Stimulated activated CD4-positive, alpha-beta T cell treated with anti-CD3 and anti-CD28 coated beads, Interleukin-15, amount 100 ng/mL, for 1 hour (primary cell): ENCODE measurements at places on chromosomes 11 and 22.

- no peak for DNase-seq
Observed at GRCh38 chr22:47206666-47207218, 444.3 kb downstream of the TBC1D22A start.

DNA sequence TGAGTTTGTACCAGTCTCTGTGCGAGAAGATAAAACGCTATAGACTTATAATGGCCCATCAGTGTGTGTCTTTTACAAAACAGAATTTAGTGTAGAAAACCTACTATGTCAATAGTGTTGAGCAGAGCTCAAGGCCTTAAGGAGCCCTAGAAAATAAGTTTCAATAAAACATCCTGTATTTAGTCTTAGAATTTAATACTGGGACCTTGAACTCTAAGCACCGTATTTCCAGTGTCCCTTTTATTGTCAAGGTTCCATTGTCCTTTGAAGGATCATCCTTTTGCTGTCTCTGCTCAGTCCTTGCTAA, 16.6 kb downstream of the CDC45 start:
- no peak for DNase-seq

- no peak for DNase-seq
Observed at GRCh38 chr22:29342577-29343312, 27.2 kb upstream of the RASL10A start.

DNA sequence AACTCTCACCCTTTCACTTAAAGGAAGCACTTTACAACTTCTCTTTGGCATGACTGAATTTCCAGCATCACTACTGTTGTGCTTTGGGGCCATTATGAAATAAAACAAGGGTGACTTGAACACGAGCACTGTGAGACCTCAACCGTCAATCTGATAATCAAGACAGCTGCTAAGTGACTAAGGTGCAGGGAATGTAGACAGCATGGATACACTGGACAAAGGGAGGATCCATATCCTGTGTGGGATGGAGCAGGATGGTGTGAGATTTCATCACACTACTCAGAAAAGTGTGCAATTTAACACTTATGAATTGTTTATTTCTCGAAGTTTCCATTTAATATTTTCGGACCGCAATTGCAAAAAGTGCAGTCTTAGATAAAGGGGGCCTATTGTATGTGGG, 16.1 kb upstream of the EXPH5 start:
- DNase-seq = no peak

GRCh38 chr11:95035316-95035715, 10.3 kb downstream of the KDM4E start:
- no peak for DNase-seq

- DNase-seq = no peak
Observed at GRCh38 chr11:133898770-133899115, 53.4 kb upstream of the SPATA19 start.

DNA sequence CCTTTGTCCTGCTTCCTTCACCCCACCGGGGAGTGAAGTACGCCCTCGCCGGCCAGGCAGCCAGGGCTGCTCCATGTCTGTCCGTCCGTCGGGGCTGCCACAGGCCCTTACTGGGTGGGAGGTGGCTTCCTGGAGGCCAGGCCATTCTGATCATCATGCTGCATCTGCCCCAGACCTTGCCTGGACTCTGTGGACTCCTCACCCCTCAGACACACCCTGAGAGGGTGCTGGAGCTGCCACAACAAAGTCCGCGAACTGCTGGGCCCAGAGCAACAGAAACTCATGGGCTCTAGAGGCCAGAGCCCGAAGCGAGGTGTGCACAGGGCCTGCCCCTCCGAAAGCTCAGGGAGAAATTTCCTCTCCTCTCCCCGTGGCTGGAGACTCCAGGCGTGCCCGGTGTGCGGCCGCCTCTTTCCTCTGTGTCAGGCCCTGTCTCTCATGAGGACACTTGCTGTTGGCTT, 124.2 kb downstream of the KCNQ1OT1 start:
- no peak for DNase-seq

DNA sequence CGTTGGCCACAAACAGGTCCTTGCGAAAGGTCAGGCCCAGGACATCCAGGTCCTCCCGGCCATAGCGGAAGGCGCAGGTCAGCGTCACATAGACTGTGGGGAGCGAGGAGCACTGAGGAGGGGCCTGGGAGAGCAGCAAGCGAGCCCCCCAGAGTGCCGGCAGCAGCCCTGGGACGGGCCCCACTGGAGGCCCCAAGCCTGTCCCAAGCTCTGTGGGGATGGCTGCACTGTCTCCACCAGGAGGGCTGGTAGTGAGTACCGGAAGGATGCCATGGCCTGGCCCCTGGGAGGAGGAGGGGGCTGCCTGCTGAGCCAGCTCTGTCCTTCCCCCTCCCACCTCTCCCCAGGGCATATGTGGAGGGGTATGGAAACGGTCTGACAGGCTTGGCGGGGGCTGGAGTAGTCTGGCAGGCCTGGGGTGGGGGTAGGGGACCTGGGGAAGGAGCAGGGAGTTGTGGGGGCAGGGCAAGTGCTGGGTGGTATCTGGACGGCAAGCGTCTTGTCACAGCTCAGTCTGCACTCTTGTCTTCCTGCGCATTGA, 42.9 kb downstream of the TPBGL start:
- DNase-seq = no peak

GRCh38 chr11:109350091-109350490, 71.9 kb upstream of the C11orf87 start:
- no peak for DNase-seq

DNA sequence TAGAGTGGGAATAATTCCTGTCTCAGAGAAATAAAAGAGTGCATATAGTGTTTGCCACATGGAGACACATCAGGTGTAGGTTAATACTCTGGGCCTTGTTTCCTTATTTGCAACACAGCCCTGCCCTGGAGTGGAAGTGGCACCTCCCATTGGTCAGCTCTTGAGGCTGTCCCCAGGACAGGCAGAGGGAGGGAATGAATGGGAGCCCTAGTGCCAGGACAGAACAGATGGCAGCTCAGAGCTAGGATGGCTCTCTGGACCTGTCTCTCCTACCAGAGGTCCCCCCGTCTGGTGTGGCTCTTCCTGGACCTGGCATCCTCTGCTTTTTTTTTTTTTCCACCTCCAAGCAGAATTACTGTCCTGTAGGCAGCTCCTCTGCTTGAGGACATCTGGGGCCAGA, 35.6 kb downstream of the LIMK2 start:
- DNase-seq = no peak

DNA sequence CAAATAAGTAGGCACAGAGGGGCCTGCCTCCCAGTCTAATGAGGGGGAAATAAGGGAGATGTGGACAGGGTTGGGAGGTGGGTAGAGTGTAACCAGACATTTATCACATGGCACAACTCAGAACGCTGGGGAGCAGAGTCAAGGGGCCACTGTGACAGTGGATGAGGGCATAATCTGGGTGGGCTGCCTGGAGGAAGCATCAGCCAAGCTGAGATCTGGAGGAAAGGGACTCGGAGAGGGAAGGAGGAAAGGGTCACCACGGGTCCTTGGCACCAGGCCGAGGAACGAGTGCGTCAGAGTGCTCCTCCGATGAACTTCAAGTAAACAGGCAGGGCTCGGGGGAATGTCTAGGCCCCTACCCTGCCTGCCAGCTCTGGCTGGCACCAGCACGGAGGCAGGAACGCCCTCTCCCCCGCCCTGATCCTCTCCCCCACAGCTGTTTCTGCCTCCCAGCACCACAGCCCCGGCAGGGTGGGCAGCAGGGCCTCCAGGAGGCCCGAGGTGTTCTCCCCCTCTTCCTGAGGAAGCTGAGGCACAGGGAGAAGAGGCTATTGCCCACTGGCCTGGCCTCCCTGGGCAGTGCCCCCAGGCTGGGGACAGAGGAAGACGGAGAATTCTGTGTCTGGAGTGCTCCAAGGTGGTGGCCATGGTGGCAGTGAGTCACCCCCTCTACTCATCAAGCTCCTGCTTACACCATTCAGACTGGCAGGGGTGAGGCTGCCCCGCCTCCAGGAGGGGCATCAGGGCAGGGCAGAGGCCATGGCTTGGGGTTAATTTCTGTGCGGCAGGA, 4.2 kb downstream of the ALDH3B1 start:
- no peak for DNase-seq

GRCh38 chr11:25790396-25790795, 541.5 kb upstream of the ANO3 start:
- no peak for DNase-seq

GRCh38 chr11:57662893-57663292, 5.0 kb upstream of the ZDHHC5 start:
- no peak for DNase-seq

DNA sequence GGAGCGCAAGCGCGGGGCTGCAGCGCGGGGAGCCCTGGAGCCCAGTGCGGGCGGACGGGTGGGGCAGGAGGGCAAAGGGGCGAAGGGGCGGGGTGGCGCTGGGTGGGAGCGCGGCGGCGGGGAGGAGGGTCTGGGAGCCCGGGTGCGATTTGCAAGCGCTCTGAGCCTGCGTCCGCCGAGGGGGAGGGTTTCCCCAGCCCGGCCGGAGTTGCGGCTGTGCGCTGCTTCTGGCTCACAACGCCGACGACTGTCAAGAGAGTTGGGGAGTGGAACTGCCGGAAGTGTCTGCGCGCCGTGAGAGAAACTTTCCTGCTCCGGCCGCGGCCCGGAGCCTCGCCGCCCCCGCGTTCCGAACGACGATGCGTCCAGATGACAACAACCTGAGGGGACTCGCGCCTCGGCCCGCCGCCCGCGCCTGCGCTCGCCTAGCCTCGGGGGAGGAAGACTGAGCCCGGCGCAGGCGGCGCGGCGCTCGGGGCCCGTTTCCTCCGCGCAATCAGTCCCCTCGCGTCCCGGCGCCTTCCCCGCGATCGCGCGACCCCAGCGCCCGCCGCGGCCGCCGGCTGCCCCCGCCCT, at the start of gene ARHGAP42:
TSS of gene ARHGAP42 (plus strand) at position 235 of the 576 bp plus-strand sequence. CDS start 391 bp downstream, outside the sequence.
- no peak for DNase-seq

DNA sequence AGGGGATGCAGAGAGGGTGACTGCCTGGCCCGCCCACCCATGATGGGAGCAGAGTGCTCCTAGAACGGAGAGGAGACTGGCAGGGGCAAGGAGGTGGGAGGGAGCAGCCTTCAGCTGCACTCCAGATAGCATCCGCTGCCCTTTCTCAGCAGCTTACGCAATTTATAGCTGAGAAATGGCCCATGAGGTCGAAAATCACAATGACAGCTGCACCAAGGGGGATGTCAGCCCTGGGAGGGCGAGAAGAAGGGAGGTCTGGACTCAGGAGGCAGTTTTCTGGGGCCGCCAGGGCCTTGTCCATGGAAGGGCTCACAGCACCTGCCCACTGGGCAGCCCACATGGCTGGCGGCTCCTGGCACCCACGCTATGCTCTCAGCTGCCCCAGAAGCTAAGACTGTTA, 17.6 kb upstream of the MOB2 start:
- DNase-seq = no peak

DNA sequence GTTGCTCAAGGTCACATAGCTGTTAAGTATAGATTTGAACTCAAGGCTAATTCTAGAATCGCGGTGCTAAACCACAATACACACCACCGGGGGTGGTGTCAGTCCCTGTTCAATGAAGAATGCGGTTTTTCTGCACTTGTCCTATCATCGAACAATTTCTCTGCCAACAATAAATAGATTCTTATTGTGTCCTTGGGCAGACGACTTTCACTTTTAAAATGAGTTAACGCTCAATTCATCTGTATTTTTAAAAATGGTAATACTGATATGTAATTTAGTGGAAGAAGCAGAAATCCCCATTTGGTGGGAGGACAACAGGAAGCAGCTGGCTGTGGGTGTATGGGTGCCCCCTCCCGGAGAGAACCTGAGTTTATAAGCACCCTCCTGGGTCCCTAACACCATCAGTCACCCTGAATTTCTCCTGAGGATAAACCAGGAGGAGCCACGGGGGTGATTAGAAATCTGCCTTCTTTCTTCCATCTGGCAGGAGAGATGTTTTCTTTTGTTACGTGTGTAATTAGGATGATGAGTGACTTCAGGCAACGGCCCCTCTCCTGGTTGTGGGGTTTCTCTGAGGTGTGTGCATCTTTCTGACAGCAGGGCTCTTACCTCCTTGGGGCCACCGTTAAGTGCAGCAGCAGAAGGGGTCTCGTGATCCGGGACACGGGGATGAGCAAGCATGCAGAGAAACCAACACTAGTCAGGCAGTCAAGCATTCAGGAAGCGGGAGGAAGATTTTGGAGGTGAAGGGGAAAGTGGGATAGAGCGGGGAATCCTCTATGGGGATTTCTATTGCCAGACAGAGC, 87.7 kb downstream of the GRAMD1B start:
- no peak for DNase-seq

DNA sequence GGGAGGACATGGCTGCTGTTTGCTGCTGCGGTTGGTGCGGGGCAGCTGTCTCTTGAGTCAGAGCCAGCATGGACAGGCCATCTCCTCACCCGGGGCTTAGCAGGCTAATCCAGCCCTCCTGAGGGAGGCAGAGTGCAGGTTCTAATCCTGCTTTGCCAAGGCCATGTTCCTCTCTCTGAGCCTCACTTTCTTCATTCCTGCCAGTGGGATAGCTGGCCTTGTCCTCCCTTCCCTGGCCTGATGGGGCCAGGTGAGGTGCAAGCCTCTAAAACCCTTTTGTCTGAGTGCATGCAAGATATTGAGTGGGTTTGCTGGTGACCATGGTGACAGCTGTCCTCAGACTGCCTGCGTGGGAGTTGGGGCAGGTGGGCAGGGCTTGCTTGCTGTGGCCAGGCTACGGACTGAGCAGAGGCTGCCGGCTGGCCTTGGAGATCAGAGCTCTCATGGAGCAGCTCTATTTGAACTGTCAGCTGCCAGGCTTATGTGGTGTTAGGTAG, 3.6 kb downstream of the USP35 start:
- DNase-seq = no peak

GRCh38 chr22:25367756-25368155, 148.3 kb downstream of the CRYBB2 start:
- no peak for DNase-seq

DNA sequence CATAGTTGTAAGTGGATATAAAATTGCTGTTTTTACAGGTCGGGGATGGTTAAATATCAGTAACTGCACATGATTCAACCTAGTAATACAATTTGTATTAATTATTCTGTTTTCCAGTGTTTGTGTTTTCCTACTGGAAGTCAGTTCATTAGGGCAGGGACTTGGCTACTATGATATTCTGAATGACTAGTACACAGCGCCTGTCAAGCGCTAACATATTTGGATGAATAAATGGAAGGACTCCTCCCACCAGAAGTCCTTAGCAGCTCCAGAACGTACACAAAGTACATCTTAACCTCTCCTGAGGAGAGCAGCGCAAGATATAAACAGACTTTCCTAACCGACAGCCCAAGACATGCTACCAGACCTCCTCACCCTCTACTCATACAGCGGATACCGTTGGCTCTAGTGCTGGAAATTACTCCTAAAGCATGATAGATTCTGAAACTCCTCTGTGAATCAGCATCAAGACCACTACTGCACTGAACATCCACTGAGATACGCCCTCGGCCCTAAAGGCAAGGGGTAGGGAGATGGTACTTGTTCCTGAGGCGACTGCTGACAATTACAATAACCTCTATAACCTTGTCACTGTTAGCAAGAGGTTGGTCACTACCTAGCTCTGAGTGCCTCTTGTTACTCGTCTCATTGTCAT, 79.1 kb downstream of the RDX start:
- no peak for DNase-seq
